ENCODE measurements at places on chromosomes 5 and 9. TPM values are rescaled to one million over a fixed set of nuclear protein-coding genes. Genes with fewer than 3 reads are reported as not detected.

Gene LEAP2
- 1.4 TPM for total RNA-seq

DNA sequence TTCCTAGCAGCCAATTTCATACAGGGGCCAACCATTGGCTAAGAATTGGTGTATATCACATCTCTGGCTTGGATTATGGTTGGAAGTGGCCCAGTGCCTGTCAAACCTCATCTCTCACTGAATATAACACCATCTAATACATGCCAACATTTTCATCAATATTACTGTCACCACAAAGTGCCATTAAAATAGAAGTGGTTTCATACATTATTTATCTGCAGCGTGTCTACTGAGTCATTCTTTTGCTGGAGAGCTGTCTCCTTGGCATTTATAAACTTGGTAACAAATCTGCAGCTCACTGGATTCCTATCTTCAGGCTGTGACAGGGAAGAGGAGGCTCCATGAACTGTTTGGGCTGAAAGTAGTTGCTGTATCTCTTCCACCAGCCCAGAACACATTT, 70.9 kb downstream of the PTTG1 start:
- DNase-seq, result no peak

- no peak for DNase-seq
These were observed 80.6 kb upstream of the ZBTB43 start for GRCh38 chr9:126724226-126724625.

GRCh38 chr5:59732301-59732700, 161.2 kb downstream of the PDE4D start:
- no peak for DNase-seq

DNA sequence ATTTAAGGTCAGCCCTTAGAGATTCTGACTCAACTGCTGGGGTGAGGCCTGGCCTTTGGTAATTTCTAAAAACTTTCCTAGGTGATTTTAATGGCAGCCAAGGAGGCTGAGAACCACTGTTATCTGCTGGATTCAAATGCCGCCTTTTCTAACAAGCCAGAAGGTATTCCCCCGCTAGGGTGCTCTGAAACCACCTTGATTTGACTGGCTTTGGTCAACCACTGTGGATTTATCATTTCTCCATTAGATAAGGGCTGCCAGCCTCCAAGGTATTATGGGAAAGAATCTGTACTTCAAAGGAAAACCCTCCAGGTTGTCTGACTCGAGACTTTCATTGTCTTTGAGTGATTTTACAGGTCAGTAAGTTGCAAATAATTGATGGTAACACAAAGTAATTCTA, 4.3 kb downstream of the ANXA6 start:
- no peak for DNase-seq

DNA sequence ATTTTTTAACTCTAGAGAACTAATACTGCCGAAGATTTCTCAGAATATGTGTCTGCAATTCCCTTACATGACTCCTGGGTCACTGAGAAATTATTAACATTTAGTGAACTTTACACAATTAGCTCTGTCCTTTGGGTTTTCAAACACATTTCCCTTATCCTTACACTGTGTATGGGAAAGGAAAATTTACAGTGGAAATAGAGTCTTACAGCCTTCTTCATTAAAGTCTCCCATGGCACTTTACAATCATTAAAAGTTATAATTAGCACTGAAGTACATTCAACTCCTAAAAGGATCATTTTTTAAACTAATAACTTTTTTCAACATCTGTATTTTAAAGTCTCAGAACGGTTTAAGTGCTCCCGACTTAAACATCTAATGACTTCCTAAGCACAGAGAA, 627.5 kb upstream of the TYRP1 start:
- no peak for DNase-seq

DNA sequence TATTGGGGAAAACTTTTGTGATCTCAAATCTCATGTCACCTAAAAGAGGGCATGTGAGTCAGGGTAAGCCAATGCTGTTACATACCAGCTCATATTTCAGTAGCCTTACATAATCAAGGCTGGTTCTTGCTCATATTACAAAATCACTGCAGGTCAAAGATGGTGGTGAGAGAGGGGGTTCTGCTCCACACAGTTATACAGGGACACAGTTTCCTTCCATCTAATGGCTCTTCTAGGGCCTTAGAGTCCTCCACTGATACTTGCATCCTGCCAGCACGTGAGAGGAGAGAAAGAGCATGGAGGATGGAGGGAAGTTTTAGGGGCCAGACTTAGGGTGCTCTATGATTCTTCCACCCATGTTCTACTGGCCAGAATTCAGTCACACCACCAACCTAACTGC, 130.0 kb downstream of the LIFR start:
- DNase-seq, result no peak

GRCh38 chr9:113901221-113901688, 25.1 kb downstream of the ZNF618 start:
- DNase-seq, result no peak

- DNase-seq, result no peak
These were observed 29.3 kb upstream of the FAT2 start for GRCh38 chr5:151620461-151620840.

- DNase-seq, result no peak
These were observed 70.9 kb downstream of the SH3RF2 start for GRCh38 chr5:146007270-146007669.

Gene PCSK1
- 0.46 TPM for total RNA-seq

GRCh38 chr9:133569891-133570690, 35.6 kb downstream of the ADAMTSL2 start:
- no peak for DNase-seq

Gene CDH18
- total RNA-seq, result not detected

GRCh38 chr5:131416729-131417128, 152.9 kb downstream of the CDC42SE2 start:
- DNase-seq, result no peak

DNA sequence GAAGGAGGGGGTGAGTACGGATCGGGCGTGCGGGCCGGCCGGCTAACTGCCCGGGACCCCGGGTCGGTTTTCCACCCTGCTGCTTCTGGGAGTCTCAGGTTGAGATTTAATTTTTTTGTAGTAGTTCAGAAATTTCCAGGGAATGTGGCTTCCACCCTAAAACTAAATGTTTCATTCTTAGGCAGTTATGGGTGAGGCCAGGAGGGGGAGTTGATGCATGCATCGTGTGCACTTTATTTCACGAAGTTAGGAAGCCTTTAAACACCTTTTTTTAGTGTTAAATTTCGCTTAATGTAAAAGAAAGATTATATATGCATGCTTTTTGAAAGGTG, 905 bp downstream of the CDK9 start:
- DNase-seq, result no peak

Gene SLC4A9
- total RNA-seq, result not detected

Gene KCNV2
- not detected for total RNA-seq

- no peak for DNase-seq
These were observed 1.1 kb downstream of the SLC27A4 start for GRCh38 chr9:128341435-128341849.
